PC-9 (cell line): ENCODE measurements at places on chromosomes 1 and 21.
A peak's percentile ranks its signal among the peaks of the same experiment; 100 is the strongest.

DNA sequence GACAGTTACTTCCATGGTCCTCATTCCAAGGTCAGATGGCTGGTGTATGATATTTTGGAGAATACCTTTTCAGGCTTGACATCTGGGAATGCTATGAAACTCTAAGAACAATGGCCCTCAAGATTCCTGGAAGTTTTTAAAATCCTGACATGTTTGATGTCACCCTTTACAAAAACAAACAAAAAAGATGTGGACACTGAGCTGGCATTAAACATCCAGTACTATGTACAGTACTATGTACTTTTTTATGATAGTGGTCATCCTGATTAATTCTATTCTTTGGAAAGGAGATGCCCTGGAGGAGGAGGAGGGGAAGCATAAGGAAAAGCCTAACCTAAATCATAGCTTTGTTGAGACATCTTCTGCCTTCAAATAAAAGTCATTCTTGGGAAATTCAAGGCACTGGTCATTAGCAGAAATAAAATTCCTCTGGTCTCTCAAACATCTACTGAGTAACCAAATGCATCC lies 235.4 kb downstream of the HMCN1 start:
- DNase-seq: no peak

DNA sequence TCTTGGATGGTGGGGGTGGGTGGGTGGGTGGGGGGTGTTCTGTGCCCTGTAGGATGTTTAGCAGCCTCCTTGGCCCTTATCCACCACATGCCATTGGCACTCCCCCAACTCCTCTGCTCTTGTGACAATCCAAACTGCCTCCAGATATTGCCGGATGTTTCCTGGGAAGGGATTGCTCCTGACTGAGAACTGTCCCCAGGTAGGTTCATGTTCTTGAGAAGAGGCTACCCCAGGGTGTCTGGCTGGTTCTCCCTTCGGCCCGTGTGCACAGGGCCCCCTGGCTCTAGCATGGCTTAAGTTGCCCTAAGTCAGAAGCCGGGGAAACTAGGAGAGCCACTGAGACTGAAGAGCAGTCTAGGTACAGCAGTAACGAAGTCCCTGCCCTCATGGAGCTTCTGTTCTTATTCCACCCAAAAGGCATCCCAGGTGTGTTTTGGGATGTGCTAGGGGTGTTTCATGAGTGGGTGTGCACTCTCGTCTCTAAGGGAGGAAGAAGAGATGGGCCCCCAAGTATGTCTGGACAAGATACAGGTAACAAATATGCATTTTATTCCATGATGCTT lies 19.8 kb upstream of the THRAP3 start:
- no peak for DNase-seq

DNA sequence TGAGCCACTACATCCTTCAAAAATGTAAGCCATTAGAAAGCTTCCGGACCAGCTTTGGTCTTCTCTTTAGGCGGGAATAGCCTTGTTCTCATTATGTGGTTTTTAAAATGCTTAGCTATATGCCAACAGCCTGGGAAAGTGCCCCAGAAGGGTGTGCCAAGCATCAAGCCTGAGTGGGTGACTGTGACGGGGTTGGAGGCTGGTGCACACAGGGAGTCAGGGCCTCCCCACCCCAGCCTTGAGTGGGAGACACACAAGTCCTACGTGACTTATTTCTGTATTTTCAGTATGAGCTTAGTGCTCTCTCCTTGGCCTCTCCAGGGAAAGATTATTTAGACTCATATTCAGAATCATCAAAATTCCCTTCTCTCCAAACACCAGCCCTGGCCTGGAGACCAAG lies 9.8 kb downstream of the UBASH3A start:
- no peak for DNase-seq

DNA sequence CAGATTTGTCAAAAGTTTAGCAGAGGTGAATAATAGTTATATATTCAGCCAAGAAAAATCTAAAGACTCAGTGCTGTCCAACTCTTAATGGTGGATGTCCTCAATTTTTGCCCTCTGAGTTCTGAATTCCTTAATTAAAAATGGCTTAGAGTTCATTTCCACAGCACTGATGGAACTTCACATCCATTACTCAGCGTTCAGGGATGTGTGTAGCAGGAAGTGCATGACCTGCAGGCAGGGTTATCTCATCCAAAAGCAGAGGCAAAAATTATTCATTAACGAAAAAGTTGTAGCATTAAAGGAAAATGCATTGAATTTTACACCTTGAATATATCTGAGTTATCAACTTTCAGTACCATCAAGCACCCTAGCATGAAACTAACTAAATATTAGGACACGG lies 96.7 kb downstream of the ZP4 start:
- DNase-seq: no peak

DNA sequence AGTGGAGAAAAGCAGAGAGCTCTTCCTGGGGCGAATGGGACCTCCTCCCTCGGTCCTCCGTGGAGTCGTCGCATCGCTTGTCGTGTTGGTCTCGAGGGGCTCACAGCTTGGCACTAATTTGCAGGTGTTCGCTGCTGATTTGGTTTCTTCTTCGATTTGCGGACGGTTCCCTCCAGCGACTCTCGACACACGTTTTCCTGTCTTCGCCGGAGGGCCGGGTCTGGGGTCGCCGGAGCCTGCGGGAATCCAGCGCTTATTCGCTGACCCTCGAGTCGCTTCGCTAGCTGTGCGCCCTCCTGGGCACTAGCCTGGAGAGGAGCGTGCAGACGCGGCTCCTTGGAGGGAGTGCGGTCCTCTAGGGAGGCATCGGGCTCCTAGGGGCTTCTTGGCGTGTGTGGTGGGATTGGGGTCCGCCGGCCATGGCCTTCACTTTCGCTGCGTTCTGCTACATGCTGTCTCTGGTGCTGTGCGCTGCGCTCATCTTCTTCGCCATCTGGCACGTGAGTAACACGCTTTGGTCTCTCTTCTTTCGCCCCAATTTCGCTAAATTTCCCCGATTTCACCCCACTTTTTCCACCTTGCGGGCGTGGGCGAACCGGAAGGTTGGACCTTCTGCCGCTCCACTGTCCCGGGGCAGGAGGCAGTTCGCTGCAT lies 766 bp downstream of the CNIH3 start:
- DNase-seq: no peak

DNA sequence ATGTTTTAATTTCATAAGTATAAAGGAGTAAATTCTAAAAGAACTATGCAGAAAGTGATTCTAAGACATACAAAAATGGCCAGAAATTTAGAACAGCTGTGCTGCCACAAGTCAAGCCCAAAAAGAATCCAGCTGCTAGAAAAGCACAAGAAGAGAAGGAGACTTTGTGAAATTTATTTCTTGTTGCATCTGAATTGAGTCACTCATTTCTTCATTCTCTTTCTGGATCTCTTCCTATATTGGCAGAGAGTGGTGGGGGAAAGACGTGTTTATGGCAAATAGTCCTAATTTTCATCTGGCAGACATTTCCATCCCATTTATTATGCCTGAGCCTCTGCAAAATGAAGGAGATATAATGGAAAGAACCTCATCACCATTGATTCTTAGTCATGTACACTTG lies 139.6 kb upstream of the CTTNBP2NL start:
- no peak for DNase-seq

- DNase-seq: no peak
These were observed 2.0 kb downstream of the ZDHHC18 start for GRCh38 chr1:26828411-26828991.

DNA sequence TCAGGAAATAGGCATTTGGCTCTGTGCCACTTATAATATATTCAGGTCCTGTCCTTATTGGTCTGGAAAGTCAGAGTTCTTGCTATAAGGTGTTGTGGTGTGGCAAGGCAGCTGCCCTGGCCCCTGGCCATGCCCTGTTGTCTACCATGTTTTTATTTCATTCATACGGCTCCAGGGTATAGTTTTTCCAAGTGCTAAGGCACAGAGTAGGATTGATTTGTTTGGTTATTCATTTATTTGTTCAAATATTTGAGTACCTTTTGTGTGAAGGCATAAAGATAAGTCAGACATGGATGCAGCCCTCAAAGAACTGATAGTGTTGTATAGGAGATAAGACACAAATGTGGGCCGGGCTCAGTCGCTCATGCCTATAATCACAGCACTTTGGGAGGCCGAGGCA lies 10.1 kb downstream of the ZBTB8B start:
- no peak for DNase-seq

GRCh38 chr1:218760601-218761570 lies 412.8 kb upstream of the LYPLAL1 start:
- DNase-seq: no peak

GRCh38 chr1:89464008-89464407 lies 60.6 kb upstream of the LRRC8B start:
- no peak for DNase-seq

GRCh38 chr1:50308878-50309277 lies 114.4 kb downstream of the DMRTA2 start:
- DNase-seq: peak; percentile 25

- DNase-seq: peak; percentile 33
These were observed at the start of gene S1PR1 for GRCh38 chr1:101236516-101237228. TSS of gene S1PR1 (plus strand) at chr1:101237019. CDS start at chr1:101238985, 1,966 bp downstream.

DNA sequence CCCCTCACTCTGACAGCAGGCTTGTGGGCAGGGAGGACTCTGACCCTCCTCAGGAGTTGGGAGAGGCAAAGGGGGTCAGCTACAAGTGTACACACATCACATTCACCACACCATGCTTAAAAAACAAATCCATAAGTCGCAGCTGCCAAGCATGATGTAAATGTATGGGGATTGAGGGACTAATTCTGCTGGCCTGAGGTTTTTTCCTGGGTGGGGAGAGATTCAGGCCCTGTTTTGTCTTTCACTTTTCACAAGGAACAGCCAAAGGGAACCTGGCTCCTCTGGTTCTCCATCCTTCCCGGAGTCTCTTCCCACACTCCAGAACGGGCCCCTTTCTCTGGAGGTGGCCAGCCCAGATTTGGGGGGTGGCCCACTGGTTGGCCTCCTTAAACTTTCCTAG lies 1.3 kb upstream of the MTARC2 start:
- no peak for DNase-seq

GRCh38 chr1:5711079-5711478 lies 281.1 kb downstream of the NPHP4 start:
- no peak for DNase-seq
